Activated CD4-positive, alpha-beta memory T cell treated with anti-CD3 and anti-CD28 coated beads for 36 hours (primary cell): ENCODE measurements at places on chromosomes 2 and 18.
A peak's percentile ranks its signal among the peaks of the same experiment; 100 is the strongest.

DNA sequence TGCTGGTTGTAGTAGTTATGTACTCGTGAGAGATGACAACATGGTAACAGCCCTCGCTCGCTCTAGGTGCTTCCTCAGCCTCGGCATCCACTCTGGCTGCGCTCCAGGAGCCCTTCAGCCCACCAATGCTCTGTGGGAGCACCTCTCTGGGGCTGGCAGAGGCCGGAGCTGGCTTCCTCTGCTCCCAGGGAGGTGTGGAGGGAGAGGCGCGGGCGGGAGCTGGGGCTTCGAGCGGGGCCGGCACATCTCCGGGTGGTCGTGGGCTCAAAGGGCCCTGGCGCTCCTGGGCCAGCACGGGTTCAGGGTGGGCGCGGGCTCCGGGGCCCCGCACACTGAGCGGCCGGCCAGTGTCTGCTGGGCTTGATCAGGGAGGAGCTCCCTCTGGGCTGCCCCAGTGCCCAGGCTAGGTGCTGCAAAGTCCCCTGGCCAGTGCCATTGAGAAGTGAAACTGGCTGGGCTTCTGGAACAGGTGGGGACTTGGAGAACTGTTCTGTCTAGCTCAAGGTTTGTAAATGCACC, 1012.1 kb downstream of the CNTNAP5 start:
- H3K4me1 ChIP-seq = no peaks in the 10 kb centered on the region
- no peak overlapping the region for H3K4me3 ChIP-seq
- H3K27ac ChIP-seq = no peak overlapping the region
- no peak for DNase-seq
- H3K36me3 ChIP-seq = no peaks in the 10 kb centered on the region
- no peaks in the 10 kb centered on the region for H3K27me3 ChIP-seq

DNA sequence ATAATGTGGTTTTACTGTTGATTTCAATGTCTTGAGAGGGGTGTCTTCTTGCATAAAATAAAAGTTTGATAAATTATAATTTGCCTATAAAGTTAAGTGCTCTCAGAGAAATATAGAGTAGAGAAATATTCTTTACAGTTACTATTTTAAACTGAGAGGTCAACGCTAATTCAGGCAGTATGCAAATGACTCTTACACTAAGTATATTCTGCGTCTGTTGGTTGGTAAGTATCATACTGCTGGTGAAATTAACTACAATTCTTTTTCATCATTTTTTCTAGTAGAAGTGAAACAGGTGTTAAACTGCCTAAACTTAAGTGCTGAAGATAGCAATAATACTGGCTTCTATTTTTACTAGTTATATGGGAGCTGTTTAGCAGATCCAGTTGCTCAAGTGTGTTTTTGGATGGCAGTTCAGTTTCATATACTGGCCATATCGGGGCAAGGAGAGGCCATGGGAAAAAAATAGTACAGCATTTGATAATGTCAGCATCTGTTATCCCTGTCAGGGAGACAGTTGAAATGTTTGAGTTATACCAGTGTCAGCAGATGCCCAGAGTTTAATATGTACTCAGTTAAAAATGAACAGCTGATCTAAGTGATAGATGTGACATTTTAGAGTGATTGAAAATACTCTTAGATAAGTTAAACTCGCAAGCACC, 86.2 kb downstream of the MIB1 start:
- H3K4me1 ChIP-seq = peaks cover 2% of the 10 kb centered on the region
- no peaks in the 10 kb centered on the region for H3K27me3 ChIP-seq
- no peak for DNase-seq
- H3K4me3 ChIP-seq = no peak overlapping the region

GRCh38 chr18:69980982-69981804, 33.5 kb upstream of the CD226 start:
- no peaks in the 10 kb centered on the region for H3K27me3 ChIP-seq
- no peak for DNase-seq
- H3K36me3 ChIP-seq = peaks cover 21% of the 10 kb centered on the region
- H3K27ac ChIP-seq = peak overlapping the region; percentile 2

DNA sequence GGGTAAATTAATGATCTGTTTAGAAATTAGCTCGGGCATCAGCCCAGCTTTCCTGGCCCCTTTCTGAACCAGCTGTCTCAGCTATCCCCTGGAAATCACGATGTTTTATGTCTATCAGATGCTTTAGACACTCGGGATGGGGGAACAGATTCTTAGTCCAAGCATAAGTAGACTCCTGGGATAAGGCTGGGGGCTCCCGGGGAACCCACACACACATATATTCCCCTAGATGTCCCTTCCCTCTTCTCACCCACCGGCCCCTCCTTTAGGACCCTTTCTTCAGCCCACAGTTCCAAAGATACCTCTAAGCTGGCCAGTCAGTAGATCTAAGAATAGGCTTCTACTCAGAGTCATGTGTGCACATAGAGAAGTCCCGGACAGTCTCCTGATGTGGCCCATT, 151.5 kb upstream of the COPS8 start:
- no peak overlapping the region for H3K27ac ChIP-seq
- no peak for DNase-seq
- H3K27me3 ChIP-seq = peaks cover 3% of the 10 kb centered on the region
- no peaks in the 10 kb centered on the region for H3K36me3 ChIP-seq

DNA sequence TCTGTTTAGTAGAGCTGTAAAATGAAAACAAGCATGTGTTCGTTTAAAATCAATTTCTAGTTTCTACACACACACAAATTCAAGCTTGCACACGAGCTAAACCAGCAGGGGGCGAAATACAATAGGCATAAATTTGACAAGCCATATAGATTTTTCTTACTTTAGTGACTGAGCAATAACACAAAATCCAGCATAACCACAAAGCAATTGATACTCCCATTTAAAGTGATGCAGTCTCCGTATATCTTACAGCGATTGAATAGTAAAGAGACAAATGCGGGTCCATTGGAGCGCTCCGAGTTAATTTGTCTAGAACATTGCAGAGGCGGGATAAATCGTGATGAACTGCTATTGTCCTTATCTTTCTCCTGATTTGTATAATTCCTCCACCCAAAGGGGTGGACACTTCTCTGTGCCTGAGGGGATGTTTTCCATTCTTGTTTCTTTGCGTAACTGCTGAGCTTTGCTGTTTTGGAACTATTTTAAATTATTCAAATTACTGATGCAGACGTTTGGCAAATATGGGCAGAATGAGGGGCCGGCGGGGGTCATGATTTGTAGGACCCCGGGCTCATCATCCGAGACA, 1.2 kb upstream of the AFTPH start:
- peaks cover 2% of the 10 kb centered on the region for H3K27me3 ChIP-seq
- H3K4me3 ChIP-seq = peak overlapping the region; percentile 99
- peak overlapping the region; percentile 96 for H3K27ac ChIP-seq
- H3K36me3 ChIP-seq = peaks cover 5% of the 10 kb centered on the region
- peaks cover 23% of the 10 kb centered on the region for H3K4me1 ChIP-seq
- DNase-seq = peak; percentile 79

- no peaks in the 10 kb centered on the region for H3K36me3 ChIP-seq
- DNase-seq = no peak
- H3K27me3 ChIP-seq = peaks cover 3% of the 10 kb centered on the region
Measured at GRCh38 chr2:44246840-44247369, 28.4 kb upstream of the SLC3A1 start.
